ENCODE measurements at places on chromosomes 12 and 14.

DNA sequence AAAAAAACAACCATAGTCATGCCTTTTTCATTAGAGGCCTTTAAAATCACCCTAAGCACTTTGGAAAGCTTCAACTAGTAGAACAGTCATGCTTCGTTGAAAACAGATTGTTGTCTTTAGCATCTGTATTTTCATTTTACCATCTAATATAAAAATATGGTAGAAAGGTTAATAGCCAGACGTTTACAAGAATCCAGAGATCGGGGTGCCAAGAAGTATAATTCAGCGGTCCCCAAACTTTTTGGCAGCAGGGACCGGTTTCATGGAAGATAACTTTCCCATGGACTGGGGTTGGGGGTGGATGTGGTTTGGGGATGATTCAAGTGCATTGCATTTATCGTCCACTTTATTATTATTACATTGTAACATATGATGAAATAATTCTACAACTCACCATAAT is 138.4 kb downstream of the GLT1D1 start:
- no peak for DNase-seq

DNA sequence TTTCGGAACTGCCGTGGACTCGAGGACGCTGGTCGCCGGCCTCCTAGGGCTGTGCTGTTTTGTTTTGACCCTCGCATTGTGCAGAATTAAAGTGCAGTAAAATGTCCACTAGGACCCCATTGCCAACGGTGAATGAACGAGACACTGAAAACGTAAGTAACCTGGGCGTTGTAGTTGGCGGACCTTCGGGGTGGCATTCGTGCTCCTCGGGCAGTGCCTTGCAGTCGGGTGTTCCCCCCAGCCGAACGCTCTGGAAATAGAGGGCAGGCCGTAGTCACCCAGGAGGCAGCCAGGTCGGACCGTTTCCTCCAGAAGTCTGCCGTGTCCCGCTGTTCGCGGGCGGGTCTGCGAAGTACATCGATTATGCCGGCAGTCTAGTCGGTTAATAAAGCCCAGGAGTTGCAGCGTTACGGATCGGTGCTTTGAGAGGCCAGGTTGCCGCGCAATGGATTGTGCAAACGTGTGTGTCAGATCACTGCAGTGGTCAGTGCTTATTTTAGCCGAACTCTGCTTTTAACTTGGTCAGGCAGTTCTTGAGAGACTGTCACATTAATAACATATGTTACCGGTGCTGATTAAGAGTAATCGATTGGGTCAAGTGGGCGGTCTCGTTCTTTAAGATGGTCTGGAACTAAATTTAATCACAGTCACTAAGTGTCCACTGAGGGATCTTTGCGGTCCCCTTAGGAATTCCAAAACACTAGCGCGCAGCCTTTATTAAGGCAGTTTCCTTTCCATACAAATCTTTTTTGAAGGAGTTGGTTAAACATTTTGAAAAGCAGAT is 906 bp downstream of the MARK3 start:
- DNase-seq = peak; percentile 17

DNA sequence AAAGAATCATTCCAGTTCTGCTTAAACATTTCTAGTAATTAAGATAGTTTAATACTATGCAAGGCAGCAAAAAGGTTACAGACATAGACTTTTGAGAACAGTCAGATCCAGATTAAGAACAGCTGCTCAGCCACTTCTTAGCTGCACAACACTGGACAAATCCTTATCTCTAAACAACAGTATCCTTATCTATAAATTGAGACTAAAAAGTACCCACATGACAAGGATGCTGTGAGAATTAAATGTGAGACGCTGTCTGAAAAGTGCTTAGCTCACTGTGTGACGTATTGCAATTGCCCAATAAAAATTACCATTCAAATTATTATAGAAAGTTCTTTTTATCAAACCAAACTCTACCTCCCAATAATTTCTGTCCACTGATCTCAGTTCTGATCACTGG is 35.5 kb downstream of the BORCS5 start:
- no peak for DNase-seq

GRCh38 chr12:95554532-95555071 is 3.3 kb upstream of the USP44 start:
- DNase-seq = no peak

DNA sequence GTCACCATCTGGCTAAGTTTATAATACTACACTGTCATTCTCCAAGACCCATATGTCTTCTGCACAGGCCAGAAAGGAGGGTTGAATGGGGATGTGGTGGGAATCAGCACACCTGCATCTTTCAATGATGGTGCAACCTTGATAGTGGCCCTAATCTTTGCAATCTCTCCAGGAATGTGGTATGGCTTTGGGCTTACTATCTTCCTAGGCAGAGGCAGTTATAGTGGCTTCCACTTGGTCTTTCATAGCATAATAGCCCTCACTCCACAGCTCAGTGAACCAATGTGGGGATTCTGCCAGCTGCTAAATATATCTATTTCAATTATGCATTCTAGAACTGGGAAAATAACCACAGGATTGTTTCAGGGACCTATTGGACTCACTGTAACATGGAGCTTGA is 61.8 kb upstream of the ATP2B1 start:
- no peak for DNase-seq
